ENCODE measurements at places on chromosomes 7 and 10.

DNA sequence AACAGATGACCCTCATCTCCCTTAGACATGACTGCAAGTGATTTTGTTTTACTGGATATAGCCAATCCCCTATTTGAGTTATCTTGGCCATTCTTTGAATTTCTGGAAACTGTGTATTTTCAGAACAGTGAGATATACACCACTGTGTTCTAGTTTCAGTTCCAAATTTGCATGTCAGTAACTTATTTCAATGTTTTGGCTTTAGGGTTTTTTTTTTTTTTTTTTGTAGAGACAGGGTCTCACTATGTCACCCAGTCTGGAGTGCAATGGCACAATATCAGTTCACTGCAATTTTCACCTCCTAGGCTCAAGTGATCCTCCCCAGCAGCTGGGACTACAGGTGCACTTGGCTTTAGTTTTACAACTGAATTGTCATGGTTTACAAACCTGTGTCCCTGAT is 67.2 kb downstream of the ATAD1 start:
- no peak for DNase-seq

- DNase-seq = no peak
Observed at GRCh38 chr10:102262744-102263370, 17.5 kb downstream of the GBF1 start.

DNA sequence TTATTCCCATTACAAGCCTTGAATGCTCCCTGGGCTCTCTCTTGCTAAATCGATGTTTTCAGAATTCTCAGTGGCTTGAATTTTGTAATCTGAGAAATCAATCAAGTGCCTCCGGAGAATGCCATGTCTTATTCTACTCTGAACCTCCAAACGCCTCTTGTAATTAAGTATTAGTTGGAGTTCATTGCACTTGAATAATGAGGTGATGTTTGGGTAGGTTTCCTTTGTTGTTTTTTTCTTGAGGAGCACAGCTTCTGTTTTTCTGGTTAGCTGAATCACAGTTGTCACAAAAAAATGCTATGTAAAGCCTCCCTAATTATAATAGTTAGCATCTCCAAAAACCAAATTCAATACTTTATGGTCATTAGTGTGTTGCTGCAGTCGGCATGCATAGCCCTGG is 100.3 kb downstream of the PLPP4 start:
- DNase-seq = no peak

GRCh38 chr7:31490796-31491314 is 23.0 kb upstream of the ITPRID1 start:
- DNase-seq = no peak

DNA sequence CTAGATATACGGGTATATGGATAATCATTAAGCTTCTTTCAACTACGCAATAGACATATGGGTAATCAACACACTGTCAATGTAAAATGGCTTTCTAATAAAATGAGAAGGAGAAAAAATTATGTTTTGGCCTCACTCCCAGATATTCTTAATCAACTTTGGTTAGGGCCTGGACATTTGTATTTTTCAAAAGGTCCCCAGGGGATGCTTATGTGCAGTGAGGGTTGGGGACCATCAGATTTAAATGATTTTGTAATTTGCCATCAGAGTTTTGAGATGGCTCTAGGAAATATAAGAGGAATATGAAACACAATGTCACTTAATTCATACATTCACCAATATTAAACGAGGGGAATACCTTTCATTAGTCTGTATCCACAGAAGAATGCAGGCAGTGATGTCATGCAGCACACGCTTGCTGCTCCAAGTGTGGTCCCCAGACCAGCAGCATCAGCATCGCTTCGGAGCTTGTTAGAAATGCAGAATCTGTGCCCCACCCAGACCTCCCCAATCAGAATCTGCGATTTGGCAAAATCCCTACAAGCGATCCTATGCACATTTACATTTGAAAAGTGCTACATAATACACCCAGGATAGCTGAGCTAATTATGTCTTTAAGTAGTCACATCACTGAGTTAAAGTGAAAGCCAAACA is 75.1 kb downstream of the INHBA start:
- DNase-seq = no peak

- DNase-seq = peak; percentile 19
Observed at GRCh38 chr7:129952086-129952652, 591 bp downstream of the UBE2H start.

DNA sequence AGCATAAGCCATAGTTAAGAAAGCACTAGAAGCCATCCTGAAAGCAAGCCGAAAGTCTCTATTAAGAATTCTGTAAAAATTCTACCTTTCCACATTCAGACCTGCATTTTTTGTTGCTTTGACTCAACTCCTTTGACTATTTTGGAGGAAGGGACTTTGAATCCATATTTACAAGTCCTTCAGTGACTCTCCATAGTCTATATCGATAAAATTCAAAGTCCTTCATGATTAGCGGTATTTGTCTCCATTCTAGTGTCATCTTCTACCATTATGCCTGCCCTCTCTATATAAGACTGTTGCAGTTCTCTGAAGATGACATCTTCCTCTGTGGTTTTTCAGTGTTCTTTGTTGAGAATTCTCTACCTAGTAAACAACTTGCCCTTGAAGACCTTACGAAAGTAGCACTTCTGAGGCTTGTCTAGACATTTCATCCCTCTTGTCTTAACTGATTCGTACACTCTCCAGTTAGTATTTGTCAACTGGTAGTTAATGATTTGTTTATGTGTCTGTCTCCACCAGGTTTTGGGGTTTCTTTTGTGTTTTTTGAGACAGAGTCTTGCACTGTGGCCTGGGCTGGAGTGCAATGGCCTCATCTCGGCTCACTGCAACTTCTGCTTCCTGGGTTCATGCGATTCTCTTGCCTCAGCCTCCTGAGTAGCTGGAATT is 1.7 kb downstream of the CCSER2 start:
- DNase-seq = no peak

DNA sequence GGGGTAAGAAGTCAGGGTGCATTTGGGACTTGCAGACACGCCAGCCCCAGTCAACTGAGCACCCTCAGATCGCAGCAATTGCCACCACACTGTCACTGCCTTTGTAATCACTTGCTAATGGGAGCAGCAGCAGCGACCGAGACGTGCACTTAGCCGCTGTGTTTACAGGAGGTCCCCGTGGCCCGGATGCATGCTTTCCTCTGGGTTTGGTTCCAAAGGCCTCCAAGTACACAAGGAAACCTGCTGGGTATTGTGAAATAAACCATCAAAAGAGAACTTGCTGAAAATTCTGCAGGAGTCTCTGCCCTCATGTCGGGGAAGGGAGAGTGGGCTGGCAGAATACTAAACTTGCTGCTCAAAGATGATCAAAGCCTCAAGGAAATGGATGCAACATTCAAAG is 341.7 kb downstream of the DNAJB6 start:
- DNase-seq = no peak

- no peak for DNase-seq
Observed at GRCh38 chr7:41720046-41720445, 17.2 kb upstream of the INHBA start.

DNA sequence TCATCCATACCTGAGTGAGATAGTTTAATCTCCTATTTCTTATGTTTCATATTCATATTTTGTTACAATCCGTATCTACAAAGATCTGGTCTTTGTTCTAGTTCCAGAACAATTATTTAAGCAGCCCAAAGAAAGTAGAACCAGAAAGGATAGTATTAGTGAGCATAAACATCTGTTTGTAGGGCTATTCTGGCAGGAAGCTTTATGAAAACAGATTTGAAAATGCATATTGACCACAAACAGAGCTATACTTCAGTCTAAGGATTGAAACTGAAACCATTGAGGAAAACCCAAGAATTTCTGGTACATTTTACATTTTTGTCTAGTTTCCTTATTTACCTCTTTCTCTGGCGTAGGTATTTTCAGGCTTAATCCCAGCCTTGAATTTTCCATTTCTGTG is 28.1 kb downstream of the LRGUK start:
- DNase-seq = no peak

DNA sequence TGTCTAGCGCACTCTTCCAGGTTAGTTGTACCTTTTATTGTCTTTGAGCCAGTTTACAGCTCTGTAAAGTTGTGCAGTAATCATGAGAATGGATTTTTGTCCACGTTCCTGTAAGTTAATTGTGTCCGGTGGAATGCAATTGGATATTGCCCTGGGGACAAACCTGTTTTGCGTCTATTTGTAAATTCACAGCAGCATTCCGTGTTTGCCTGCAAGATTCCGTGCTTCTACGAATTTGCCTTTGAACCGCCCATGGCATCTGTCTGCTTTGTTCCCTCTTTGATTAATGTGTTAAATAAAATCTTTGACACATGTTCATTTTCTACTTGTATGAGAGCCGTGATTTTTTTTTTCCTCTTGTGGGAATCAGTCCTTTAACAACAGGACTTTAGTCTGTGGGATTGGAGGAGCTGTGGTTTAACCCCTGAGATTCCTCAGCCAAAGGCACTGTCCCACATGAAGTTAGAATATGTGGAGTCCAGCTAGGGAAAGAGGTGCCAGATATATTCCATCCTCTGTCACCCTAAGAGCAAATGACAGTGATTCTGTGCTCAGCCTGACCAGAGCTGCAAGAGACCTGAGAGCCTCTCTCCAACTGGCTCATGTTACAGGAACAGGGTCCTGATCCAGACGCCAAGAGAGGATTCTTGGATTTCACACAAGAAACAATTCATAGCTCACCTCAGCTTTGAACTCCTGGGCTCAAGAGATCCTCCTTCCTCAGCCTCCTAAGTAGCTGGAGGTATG is 126.3 kb downstream of the COL26A1 start:
- DNase-seq = no peak

DNA sequence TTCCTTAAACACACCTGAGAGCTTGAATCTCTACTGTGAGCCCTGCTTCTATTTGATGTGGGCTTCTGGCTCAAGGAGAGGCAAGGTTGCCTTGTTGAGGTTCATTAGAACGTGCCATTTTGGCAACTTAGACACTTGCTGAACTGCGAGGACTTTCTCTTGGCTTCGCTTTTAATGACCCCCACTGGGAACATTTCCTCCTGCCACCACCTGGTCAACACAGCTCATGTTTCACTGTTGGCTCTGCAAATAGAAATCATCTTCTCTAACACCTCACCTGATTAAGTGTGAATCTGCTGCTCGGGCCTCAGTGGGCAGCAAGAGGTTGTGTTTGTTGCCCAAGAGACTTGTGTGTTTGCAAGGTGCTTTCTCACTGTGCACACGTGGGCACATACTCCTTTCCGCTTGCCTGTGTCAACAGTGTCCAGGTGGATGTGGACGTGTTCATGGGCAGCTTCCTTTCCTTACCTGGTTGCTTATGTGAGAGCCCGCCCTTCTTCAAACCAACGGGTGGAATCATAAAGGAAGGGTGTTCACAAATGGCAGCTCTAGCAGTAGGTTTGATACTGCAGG is 147.0 kb downstream of the NRP1 start:
- DNase-seq = no peak

GRCh38 chr7:94832051-94832450 is 75.3 kb upstream of the PPP1R9A start:
- no peak for DNase-seq

DNA sequence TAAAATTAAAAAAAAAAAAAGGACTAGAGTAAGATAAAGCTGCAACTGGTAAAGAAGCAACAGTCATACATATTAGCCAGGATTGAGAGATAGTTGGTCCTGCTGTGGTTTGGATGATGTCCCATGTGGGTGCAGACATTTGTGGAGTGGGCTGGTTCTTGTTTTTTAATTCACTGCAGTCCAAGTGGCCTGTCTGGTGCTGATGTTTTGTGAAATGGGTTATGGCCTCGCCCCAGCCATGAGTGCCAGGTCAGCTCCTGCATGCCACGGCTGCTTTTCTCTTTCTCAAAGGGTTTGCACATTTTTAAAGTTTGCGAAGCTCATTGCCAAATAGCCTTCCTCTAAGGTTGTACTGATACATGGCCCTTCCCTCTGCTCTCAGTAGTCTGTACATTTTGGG is 14.1 kb upstream of the BTBD16 start:
- DNase-seq = no peak

- DNase-seq = no peak
Observed at GRCh38 chr7:35025369-35025870, 11.9 kb downstream of the DPY19L1 start.

- peak; percentile 69 for DNase-seq
Observed at GRCh38 chr7:106045586-106045985, 66.5 kb downstream of the SYPL1 start.
